Activated CD4-positive, alpha-beta T cell treated with anti-CD3 and anti-CD28 coated beads for 1 hour (primary cell): ENCODE measurements at places on chromosomes 1 and 21.

- no peak for DNase-seq
Measured at GRCh38 chr1:85599076-85599491, 18.5 kb downstream of the CCN1 start.

GRCh38 chr1:41319106-41319755, 42.0 kb upstream of the FOXO6 start:
- no peak for DNase-seq

DNA sequence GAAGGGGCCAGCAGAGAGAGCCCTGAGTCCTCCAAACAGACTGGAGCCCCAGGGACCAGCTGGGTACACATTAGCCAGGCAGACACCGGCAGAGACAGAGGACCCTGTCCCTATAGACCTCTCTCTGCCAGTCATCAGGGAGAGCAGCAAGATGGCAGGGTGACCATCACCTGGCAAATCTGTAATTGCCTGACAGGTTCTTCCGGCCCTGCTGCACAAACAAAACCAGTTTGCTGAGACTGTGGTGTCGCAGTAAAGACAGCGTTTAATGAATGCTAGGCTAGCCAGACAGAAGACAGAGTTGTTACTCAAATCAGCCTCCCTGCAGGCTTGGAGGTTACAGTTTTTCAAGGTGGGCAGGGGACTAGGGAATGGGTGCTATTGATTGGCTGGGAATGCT, 618.9 kb downstream of the NPHP4 start:
- no peak for DNase-seq

GRCh38 chr21:28547766-28548165, 444.9 kb downstream of the LTN1 start:
- DNase-seq = no peak

DNA sequence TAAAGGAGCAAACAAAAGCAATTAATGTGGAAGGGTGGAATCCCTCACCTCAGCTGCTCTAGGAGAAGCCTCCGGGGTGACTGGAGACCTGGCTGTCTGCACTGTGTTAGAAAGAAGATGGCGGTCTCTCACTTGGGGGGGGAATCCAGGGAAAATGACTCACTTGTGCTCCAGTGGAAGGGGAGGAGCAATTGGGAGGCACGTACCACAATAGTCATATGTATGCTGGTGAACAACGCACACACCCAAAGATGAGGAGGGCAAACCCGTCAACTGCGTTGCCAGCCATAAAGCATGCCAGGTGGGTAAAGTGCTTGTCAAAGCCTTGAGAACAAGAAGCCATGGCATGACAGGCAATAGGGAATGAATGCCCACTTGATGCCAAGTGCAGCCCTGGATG, 22.1 kb downstream of the PLEKHA6 start:
- no peak for DNase-seq

- DNase-seq = no peak
Measured at GRCh38 chr1:33186936-33187335, 5.1 kb upstream of the TRIM62 start.

DNA sequence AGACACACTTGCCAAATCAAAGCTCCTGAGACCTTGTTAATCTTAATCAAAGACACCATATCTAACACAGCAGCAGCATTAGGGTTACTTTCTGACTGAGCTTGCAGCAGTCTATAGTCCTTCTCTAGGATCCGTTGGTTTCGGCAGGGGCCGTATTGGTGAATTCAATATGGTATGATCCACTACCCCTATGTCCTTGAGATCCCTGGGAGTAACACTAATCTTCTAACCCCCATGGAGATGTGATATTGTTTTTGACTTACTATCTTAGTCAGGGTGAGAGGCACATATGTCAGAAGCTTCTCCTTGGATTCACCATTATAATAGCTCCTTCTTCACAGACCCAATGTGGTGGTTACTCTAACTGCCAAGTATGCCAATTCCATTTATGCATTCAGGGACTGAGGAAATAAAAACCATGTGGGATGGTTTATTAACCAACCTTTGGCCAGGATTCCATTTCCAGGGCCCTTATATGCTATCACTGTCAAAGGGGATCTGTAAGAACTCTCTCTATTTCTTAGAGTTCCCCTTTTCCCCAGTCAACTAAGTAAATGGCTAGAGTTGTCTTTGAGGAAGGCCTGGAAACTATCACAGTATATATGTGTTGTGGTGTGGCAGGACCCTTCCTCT, 673.6 kb upstream of the USP24 start:
- no peak for DNase-seq

GRCh38 chr1:52072291-52072690, 16.2 kb downstream of the BTF3L4 start:
- DNase-seq = no peak

GRCh38 chr1:7424352-7424890, 346.7 kb upstream of the VAMP3 start:
- DNase-seq = no peak
